ENCODE measurements at places on chromosomes 1 and 21.
A peak's percentile ranks its signal among the peaks of the same experiment; 100 is the strongest.

GRCh38 chr1:45584351-45585109 lies 689 bp downstream of the NASP start:
- peak; percentile 70 for DNase-seq

DNA sequence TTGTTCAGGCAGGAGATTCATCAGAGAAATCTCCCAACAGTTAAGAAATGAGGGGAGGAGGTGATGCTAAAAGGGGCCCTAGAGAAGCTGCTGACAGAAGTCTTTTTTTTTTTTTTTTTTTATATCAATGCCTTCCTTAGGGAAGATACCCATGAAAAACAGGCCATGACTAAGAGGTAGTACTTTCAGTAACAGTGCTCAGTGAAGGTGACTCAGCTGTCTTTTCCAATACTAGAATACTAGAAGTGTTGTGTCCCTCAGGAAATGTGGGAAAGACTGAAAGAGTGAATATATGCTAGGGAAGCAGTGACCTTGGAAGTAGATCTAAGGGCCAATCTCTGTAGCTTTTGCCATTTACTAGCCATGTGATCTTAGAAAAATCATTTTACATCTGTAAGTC lies 52.4 kb upstream of the SLFNL1 start:
- DNase-seq: no peak

GRCh38 chr1:41941381-41941780 lies 22.7 kb upstream of the HIVEP3 start:
- no peak for DNase-seq

DNA sequence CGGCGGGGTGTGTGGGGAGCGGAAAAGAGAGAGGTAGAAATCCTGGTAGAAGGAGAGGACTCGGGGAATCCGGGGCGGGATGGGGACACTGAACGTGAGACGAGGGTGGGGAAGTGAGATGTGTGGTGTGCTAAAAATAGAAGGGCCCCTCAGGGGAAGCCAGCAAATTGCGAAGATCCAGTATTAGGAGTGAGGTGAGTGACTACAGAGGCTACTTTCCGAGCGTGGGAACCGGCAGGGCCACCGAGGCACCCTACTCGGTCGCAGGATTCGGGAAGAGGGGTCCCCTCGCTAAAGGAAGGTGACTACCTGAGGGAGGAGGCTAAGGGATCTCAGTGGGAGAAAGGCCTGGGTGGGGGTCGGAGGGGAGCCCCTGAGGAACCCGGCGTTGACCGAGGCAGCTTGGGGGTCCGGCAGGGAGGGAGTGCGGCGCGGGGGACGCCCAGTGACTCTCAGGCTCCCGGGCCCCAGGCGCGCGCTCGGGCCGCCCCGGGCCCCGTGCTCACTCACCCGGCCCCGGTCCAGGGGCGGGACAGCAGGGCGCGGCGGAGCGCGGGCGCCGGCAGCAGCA lies 318 bp downstream of the ALDH4A1 start:
- DNase-seq: no peak

- DNase-seq: no peak
Measured at GRCh38 chr1:194568610-194569009, 1382.2 kb upstream of the B3GALT2 start.

DNA sequence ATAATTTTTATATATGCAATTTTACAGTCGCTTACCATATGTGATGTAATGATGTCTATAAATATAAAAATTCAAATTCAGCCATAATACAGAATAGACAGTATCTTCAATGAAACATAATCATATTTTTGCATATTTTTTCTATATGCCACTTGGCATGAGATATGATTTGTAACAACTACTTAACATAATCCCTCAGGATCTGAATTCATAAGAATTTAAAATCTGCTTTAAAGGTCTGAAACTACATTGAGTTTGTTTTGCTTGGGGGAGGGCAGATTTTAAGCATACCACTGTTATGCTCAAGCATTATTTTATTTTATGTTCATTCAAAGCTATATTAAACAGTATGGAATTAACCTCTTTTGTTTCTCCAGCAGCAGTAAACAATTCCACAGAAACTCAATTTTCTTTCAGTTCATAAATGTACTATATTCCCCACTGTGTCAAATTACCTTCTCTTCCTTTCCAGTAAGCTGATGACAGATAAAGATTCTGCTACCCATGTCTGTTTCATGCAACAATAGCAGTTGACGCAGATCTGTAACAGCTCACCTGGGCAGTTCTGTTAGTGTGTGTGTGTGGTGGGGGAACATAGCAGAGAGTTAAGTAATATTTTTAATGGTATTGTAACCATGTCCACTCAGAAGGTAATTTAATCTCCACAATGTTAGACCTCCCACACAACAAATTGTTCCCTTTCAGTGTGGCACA lies 224.8 kb downstream of the NTNG1 start:
- DNase-seq: no peak

Data from activated CD8-positive, alpha-beta memory T cell treated with anti-CD3 and anti-CD28 coated beads for 4 hours (primary cell).